ENCODE measurements at places on chromosomes 2 and 18.

DNA sequence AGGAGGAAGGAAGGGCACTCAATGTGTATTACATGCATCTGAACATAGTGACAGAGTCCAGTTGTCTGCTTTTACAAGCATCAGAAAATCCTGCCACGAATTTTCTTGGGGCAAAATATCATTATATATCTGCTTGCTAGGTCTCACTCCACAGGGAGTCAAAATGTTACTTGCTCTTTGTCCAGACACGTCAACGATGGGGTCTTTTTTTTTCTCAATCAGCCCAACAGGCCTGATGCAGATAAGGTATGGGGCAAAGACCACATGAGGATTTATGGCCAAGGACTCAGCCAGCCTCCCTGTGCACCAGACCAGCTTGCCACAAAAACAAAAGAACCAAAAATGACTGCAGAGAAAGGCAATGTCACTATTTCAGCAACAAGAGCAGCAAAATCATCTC lies 323.4 kb upstream of the PKDCC start:
- DNase-seq = no peak

GRCh38 chr2:119549241-119549640 lies 5.0 kb downstream of the CFAP221 start:
- DNase-seq = no peak

GRCh38 chr2:110874453-110875383 lies 142.3 kb downstream of the ACOXL start:
- no peak for DNase-seq

DNA sequence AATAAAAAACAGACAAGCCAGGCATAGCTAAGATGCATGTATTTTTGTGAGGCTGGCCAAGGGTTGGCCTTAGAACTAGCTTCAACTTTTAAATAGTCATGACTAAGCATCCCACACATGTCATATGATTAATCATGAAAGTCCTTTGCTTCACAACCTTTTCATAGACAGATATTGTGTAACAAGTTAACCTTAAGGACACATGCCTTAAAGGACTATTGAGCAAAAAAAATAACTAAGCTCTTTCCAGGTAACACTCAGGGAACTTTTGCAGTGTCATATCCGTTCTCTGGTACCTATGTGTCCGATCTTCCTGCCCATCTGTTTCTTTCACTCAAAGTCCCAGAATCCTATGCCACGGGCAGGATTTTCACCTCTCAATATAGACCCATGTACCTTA lies 498.4 kb downstream of the STK39 start:
- no peak for DNase-seq

- DNase-seq = no peak
Observed at GRCh38 chr2:4130651-4131050, 427.3 kb downstream of the DCDC2C start.

- no peak for DNase-seq
Observed at GRCh38 chr2:39107156-39107555, 13.7 kb downstream of the SOS1 start.

DNA sequence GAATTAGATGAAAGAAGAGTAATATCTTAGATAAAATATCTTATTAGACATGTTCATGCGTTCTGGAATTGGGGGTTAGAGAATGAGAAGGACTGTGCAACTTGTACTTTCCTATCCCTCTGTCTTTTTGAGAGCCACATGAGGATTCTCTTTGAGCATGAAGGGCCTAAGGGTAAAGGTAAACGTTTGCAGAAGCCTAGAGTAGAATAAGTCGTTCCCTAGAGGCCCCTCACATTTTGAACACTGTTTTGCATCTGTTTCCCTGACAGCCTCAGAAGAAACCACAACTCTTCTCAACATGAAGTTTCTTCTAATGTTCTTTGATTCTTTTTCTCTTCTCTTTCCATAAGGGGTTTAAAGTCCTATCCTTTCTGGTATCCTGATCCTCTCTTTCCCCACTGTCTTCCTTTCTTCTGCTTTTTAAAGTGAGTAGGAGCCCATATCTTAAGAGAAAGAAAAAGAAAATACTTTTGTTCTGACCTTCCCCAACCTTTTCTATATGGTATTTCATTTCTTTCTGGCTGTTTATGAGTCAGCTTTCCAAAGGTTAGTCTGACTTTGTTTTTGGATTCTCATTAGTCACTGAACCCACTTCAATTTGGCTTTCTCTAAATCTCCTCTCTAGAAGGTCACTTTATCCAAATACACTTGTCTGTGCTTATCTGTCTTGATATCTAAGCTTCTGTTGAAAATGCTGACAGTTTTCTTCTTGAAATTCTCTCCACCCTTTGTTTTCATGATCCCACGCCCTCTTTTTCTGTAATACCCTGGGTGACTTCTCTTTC lies 34.8 kb downstream of the PPP1R1C start:
- DNase-seq = no peak

GRCh38 chr2:8334866-8335325 lies 347.0 kb upstream of the ID2 start:
- DNase-seq = no peak

- DNase-seq = no peak
Observed at GRCh38 chr18:5626130-5626880, 82.5 kb upstream of the EPB41L3 start.
